ENCODE measurements at places on chromosomes 13 and 19.

DNA sequence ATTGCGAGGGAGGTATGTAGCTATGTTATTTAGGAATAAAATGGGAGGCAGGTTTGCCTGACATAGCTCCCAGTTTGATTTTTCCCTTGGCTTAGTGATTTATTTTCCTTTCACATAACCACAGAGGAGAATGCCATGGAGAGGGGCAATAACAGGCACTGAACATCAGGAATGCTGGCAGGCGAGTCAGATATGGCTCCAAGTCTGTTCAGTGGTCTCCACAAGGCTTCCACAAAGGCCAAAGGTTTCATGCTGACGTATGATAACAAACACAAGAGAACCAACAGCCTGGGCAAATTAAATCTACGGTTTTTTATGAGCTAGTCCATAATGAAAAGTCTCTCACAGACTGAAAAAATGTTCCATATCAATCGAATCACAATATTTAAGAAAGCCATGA is 66.7 kb downstream of the SUCLA2 start:
- DNase-seq, result no peak

DNA sequence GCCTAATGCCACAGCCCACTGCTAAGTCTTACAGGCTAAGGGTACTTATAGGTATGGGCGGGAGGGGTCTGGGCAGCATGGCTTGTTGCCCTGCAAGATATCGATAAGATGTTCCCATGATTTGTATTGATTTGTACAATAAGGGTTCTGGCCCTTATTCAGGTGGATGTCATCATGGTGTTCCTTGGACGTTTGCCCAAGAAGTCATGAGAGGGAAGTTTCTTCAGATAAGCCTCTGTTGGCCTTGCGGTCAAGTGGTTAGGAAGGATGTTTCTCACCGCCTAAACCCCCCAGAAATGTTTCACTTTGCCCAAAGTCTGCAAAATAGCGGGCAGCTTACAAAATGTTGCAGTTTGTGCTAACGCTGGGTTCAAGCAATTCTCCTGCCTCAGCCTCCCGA is 7.3 kb downstream of the PARP4 start:
- DNase-seq, result peak; percentile 52

GRCh38 chr13:40553356-40553755 is 113.1 kb downstream of the FOXO1 start:
- no peak for DNase-seq

- DNase-seq, result peak; percentile 31
These were observed 98.4 kb upstream of the RAP2A start for GRCh38 chr13:97335488-97336134.

DNA sequence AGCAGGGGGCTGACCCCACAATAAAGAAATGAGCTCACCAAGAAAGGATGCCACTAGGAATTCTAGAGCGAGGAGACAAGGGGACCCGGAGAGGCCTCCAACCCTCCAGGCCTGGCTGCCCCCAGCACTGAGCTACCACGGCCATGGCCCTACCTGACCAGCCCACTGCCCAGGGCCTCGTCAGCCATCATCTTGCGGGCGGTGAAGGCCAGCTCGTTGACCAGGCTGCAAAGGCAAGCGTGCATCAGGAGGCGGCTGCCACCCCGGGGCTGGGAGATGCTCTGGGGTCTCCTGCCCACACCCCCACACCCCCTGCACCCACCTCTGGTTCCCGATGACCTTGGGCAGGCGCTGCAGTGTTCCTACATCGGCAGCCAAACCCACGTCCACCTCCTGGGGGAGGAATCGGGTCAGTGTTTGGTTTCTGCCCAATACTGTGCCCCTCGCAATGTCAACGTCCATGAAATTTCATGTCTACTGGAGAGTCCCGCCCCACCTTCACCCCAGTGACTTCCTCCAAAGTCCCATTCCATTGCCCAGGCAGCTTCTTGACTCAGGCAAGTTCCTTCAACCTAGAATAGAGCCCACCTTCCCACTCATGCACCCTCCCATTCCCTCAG is 3.5 kb upstream of the LGALS4 start:
- DNase-seq, result no peak

- no peak for DNase-seq
These were observed 4.7 kb upstream of the ZNF444 start for GRCh38 chr19:56136362-56136761.

DNA sequence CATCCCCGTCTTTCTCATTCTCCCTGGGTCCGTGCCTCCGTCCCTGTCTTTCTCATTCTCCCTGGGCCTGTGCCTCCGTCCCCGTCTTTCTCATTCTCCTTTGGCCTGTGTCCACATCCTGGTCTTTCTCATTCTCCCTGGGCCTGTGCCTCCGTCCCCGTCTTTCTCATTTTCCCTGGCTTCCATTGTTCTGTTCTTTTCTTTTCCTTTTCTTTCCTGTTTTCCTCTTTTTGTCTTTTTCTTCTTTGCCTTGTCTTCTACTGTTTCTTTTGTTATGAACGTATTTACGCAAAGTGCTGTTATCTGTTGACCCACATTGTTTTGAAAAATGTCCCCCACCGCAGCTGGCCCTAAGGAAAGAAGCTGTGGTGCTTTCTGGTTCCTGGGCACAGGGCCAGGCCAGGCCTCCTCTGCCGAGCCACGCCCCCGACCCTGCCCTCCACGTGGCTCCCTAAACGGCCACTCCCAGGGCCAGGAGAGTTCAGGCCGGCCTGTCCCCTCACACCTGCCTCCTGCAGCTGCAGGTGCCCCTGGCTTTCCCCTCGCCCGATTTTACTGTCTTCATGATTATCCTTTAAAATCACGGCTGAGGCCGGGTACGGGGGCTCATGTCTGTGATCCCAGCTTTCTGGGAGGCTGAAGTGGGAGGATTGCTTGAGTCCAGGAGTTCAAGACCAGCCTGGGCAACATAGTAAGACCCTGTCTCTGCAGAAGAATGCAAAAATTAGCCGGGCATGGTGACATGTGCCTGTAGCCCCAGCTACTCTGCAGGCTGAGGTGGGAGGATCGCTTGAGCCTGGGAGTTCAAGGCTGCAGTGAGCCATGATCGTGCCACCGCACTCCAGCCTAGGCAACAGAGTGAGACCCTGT is 14.0 kb upstream of the TMPRSS9 start:
- DNase-seq, result peak; percentile 48

DNA sequence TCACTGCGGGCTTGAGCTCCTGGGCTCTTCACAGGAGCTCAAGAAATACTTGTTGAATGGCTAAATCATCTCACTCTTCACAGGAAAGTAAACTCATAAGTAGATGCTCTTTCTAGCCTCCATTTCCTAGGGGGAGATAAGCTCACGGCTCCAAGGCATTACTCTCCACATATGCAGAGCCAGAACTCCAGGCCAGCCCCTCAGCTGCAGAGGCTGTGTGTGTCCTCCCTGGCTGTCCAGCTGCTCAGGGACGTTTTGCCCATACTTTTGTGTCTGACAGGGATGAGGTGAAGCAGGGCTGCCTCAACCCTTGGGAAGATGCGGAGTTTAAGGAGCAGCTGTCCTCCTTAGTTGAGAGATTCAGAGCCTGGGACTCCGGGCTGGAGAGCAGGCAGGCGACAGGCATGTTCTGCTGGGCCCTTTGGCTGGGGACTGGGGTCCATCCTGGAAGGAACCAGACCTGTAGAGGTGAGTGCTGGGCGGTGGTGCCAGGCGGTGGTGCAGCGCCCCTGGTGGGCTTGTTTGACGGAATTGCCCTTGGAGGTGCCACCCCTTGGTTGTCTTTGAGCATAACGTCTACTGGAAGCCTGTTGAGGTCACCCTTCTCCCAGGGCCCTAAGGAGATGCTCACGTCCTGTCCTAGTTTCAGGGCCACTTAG is 20.5 kb upstream of the SLC15A1 start:
- DNase-seq, result no peak

DNA sequence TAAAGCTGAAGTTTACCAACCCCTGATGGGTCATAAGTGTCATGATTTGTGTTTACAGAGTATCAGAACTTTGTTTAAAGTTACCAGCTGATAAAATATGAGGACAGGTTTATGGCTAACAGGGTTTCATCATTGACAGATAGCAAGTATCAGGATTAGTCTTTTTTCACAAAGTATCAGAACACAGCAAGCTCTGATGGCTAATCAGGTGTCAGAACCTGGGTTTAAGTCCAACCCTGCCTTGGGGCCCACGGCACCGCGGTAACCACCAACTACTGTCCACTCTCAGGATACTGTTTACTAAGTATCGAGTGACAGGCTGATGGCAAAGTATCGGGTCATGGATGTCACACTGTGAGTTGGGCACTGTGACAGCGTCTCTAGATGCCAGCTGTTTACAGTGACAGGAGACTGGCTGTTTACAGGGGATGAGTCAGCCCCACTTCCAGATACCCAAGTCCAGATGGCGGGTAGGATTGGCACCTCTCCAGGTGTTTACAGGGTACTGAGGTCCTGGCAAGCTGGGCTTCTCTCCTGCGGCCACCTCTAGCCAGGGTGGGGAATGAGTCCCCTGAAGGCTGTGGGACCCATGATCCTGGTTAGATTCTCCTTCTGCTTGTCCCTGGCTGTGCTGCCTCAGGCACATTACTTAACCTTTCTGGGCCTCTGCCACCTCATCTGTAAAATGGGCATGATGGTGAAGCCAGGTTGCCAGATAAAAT is 21.8 kb downstream of the ARRDC2 start:
- peak; percentile 36 for DNase-seq

GRCh38 chr13:73683746-73684145 is 450.5 kb downstream of the KLF12 start:
- no peak for DNase-seq

Data from fibroblast of pulmonary artery (primary cell).